ENCODE measurements at places on chromosomes 16 and 17.

- DNase-seq, result no peak
Measured at GRCh38 chr17:51427856-51428255, 167.5 kb downstream of the UTP18 start.

- no peak for DNase-seq
Measured at GRCh38 chr17:10668775-10669174, 11.7 kb upstream of the MYH3 start.

DNA sequence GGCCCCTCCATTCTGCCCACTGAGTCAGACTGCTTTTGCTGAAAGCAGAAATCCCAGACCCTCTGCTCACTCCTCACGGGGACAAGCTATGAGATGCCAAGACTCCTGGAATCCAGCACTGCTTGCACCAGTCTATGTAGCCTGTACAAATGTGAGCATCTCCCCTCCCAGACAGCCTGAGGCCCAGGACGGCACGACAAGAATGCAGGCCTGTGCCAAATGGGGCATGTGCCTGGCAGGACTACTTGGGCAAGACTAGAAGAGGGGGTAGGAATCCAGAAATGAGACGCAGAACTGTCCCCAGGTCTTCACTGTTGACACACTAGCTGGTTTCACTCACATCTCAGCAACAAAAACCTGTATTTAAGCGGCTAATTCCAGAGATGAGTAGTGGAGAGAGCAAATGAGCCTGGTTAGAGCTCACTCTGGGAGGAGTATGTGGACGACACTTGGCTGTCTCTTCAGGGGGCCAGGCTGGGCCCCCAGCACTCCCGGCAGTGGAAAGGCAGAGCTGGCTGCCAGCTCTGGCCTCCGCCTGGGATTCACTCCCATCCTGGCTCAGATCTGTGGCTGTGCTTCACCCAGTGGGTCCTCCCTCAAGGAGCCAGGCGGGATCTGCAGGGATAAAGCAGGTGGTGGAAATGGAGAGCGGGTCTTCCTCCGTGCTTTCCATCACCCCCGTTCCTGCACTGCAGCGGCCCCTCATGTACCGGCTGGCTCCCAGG is 2.9 kb upstream of the MYO1C start:
- no peak for DNase-seq

DNA sequence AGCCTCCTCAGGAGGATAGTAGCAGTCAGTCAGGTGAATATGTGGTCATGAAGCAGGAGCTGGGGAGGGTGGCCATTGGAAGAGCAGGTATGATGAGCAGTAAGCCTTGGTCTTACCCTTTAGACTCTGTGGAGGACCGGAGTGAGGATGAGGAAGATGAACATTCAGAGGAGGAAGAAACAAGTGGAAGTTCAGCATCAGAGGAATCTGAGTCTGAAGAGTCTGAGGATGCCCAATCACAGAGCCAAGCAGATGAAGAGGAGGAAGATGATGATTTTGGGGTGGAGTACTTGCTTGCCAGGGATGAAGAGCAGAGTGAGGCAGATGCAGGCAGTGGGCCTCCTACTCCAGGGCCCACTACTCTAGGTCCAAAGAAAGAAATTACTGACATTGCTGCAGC is 12.7 kb downstream of the SRCAP start:
- DNase-seq, result no peak

Data from bone marrow (tissue), 2 donors.